Stimulated activated CD8-positive, alpha-beta memory T cell treated with anti-CD3 and anti-CD28 coated beads, Interleukin-12 subunit alpha, Interleukin-12 subunit beta, amount 100 ng/mL, for 4 hours (primary cell): ENCODE measurements at places on chromosomes 5 and 9.

GRCh38 chr5:14061106-14061505 is 82.0 kb upstream of the TRIO start:
- no peak for DNase-seq

DNA sequence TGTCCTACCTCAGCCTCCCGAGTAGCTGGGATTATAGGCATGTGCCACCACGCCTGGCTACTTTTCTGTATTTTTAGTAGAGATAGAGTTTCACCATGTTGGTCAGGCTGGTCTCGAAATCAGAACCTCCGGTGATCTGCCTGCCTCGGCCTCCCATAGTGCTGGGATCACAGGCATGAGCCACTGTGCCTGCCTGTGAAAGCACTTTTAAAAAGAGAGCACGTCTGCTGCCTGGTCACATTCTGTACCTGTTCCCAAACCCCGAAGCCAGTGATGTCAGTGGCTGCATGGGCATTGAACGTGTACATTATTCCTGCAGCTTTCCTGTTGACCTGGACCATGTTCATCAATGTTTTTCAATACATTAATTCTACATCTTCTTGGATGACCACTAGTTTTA is 35.1 kb upstream of the SIMC1 start:
- DNase-seq = no peak

- no peak for DNase-seq
Observed at GRCh38 chr9:110640736-110641135, 27.9 kb upstream of the MUSK start.

GRCh38 chr9:15856591-15856990 is 303.7 kb downstream of the CCDC171 start:
- DNase-seq = no peak

- DNase-seq = no peak
Observed at GRCh38 chr5:84569307-84569706, 184.6 kb upstream of the EDIL3 start.

- DNase-seq = no peak
Observed at GRCh38 chr9:8832955-8833354, 1033.4 kb upstream of the DMAC1 start.

DNA sequence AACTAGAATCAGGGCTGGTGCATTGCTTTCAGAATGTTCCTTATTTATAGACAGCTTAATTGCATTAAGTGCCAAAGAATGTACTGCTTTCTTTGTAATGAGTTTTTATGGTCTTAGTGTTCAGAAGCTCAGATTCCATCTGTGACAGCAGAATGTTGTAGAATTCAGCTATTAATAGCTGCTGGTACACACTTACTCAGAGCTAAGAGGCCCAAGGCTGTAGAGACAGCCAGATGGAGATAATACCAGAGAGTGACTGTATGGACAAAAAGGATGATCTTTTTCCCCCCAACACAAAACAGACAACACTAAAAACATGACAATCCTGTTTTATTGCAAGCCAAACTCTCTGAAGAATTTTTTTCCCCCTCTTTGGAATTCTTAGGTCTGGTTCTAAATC is 50.2 kb downstream of the PPP2R2B start:
- DNase-seq = no peak

- DNase-seq = no peak
Observed at GRCh38 chr5:120122703-120123102, 341.4 kb upstream of the PRR16 start.

GRCh38 chr9:6106711-6107339 is 91.4 kb upstream of the RANBP6 start:
- DNase-seq = no peak

GRCh38 chr5:10689391-10690081 is 71.5 kb downstream of the DAP start:
- DNase-seq = no peak

DNA sequence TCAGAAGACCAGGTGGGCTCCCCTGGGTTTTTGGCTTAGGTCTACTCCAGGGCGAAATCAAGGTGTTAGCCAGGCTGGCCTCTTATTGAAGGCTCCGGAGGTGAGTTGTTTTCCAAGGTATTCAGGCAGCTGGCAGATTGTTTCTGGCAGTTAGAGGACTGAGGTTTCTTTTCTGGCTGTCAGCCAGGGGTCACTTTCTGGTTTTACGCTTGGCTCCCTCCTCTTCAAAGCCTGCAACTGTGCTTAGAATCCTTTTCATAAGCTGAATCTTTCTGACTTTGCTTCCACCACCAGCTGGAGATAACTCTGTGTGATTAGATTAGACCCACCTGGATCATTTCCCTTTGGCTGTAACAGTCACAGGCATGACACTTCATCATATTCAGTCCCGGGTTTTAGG is 24.6 kb downstream of the RFK start:
- DNase-seq = no peak

DNA sequence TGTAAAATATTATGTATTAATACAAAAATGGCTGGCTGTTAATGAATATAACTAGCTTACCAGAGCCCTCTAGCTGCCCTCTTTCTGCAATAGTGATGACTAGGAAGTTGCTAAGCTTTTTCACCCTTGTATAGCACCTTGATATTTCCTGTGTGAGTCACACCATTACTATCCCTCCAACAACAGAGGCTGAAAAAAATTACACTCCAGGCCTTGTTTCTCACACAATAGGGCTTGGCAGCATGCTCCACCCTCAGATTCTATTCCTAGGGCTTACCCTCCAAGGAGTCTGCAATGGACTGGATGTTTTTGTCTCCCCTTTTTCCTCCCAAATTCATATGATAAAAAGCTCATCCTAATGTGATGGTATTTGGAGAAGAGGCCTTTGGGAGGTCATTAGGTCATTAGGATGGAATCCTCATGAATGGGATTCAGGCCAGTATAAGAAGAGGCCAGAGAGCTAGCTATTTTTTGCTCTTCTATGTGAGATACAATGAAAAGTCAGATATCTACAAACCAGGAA is 184.6 kb upstream of the MAP1B start:
- DNase-seq = no peak

GRCh38 chr5:72624641-72625236 is 117.5 kb upstream of the ZNF366 start:
- DNase-seq = no peak
